HS-27A (cell line): ENCODE measurements at places on chromosomes 2 and 18.

- DNase-seq, result no peak
Observed at GRCh38 chr18:34838669-34839068, 128.6 kb downstream of the DTNA start.

DNA sequence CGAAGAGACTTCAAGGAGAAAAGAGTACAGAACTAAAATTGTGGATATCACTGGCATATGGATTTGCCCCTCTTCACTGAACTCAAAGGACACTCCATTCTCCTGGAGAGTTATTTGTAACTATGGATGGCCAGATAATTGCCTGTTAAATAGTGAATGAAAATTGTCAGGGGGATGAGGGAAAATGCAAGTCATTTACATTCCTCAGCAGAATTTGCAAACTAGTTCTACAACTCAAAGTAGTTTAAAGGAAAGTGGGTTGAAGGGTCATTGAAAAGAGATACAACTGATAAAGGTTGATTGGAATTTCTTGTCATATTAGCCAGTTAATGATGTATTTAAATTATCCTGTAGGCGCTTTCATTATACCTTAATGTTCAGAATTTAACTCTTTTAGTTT lies 266.5 kb upstream of the SPOPL start:
- DNase-seq, result no peak

DNA sequence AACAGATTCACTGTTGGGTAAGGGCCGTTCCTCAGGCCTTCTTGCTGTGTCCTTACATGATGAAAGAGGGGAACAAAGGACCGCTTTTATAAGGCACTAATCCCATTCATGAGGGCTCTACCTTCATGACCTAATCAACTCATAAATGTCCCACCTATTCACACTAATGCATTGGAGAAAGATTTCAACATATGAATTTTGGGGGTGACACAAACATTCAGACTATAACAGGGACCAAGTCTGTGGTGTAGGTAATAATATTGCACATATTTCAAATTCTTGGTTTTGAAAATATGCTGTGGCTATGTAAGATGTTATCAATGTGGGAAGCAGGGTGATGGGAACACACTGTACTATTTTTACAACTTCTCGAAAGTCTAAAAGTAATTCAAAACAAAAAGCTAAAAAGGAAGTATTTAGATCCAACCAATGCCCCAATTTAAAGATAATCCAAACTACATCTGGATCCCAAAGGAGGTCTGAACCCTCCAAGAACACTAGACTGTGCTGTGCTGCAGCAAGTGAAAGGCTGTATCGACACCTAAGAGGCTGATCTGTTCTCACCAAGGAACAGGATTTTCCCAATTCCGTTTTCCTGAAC lies 82.4 kb upstream of the TGIF1 start:
- DNase-seq, result peak; percentile 64

DNA sequence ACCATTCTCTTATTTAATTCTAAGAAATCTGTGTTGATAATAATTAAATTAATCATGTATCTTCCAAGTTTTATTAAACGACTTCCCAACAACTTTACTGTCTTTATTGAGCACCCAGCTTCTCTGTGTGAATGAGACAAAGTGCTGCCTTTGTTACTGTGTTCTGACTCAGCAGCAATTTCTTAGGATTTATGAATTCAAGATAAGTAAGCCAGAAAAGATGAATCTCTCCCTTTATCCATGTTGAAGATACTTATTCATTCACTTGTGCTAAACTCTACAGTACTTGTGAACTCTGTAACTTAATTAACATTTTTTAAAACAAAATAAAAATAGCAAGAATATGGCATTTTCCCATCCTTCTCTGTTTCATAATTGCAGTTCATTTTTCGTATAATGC lies 1403.3 kb upstream of the DDX18 start:
- DNase-seq, result no peak

DNA sequence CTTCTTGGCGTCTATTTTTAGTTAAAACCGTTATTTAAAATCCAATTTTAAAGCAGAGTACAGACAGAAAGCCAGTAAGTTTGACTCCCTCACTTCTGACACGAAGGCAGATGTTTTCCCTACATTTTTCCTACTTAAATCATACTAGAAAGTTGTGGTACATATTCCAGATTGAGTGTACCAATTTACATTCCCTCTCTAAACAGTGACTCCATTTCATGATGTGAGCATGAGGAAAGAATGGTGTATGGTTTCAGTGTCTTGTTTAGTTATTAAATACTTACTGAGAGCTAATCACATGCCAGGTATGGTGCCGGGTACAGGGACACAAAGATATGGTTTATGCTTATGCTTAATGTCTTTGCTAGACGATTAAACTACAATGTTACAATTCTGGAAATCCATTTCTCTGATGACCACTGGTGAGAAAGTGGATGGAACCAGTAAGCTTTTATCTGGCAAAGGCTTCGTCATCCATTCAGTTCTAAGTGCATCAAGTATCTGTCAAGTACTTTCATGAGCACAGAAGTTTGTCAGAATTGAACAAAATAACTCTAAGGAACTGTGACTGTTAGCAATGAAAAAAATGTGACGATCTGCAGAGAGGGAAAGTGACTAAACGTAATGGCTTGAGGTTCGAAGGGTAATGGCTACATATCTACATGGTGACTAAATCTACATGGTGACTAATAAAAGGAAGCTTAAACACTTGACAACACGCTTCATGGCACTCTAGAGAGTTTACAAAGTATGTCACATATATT lies 25.7 kb downstream of the MAP4K3 start:
- DNase-seq, result peak; percentile 80

- DNase-seq, result no peak
Observed at GRCh38 chr2:1676913-1677820, 67.1 kb downstream of the PXDN start.

DNA sequence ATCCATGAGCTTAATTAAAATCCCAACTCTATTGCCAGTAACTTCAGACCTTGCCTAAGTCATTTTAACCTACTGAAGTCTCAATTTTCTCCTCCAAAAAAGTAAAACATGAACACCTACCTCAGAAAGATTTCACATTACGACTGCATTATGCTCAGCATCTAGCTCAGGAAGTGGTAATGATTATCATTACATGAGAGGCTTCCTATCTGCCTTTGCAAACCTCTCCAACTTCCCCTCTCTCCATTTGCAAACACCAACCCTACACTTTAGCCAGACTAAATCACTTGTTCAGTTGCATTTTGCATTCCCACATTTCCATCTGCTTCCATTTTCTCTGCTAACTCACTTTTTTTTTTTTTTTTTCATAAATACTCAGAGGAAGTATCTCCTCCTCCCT lies 6.8 kb downstream of the SLC38A11 start:
- no peak for DNase-seq

GRCh38 chr2:172427990-172428831 lies 825 bp downstream of the ITGA6 start:
- DNase-seq, result no peak

GRCh38 chr2:40103590-40103989 lies 324.5 kb upstream of the THUMPD2 start:
- no peak for DNase-seq

- no peak for DNase-seq
Observed at GRCh38 chr2:149902081-149902480, 314.5 kb upstream of the MMADHC start.

- no peak for DNase-seq
Observed at GRCh38 chr18:54780285-54780861, 47.9 kb upstream of the RAB27B start.

- no peak for DNase-seq
Observed at GRCh38 chr2:112020561-112020960, 34.5 kb upstream of the TMEM87B start.

- peak; percentile 66 for DNase-seq
Observed at GRCh38 chr2:133812826-133813617, 244.8 kb upstream of the NCKAP5 start.

GRCh38 chr2:121617042-121617599 lies 32.1 kb downstream of the CLASP1 start:
- no peak for DNase-seq

- no peak for DNase-seq
Observed at GRCh38 chr18:55794288-55795052, 206.5 kb upstream of the TCF4 start.

DNA sequence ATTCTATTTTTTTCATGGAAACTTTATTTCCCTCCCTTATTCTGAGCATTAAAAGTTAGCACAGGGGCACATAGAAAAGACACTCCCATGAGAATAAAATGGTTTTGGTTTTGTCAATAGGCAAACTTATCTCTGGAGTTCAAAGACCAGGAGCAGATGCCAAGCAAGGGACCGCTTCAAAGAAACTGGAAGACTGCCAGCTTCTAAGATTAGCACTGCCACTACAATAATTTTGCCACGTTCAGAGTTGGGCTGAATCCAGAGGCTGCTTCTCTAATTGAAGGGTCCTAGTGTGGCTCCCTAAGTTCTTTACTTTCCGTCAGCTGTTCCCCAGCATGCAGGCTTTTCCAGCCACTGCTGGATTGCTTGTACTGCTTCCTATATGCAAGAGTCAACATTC lies 681.0 kb upstream of the GCFC2 start:
- no peak for DNase-seq

GRCh38 chr18:61883547-61883946 lies 9.3 kb downstream of the RNF152 start:
- no peak for DNase-seq

GRCh38 chr2:98866033-98866432 lies 70.0 kb downstream of the CRACDL start:
- no peak for DNase-seq

GRCh38 chr2:239047420-239047819 lies 199.5 kb downstream of the TWIST2 start:
- DNase-seq, result no peak

GRCh38 chr18:43671431-43671830 lies 394.1 kb upstream of the SYT4 start:
- no peak for DNase-seq

- no peak for DNase-seq
Observed at GRCh38 chr2:40556739-40557138, 104.8 kb upstream of the SLC8A1 start.

- DNase-seq, result no peak
Observed at GRCh38 chr2:239644011-239644410, 243.2 kb upstream of the HDAC4 start.

DNA sequence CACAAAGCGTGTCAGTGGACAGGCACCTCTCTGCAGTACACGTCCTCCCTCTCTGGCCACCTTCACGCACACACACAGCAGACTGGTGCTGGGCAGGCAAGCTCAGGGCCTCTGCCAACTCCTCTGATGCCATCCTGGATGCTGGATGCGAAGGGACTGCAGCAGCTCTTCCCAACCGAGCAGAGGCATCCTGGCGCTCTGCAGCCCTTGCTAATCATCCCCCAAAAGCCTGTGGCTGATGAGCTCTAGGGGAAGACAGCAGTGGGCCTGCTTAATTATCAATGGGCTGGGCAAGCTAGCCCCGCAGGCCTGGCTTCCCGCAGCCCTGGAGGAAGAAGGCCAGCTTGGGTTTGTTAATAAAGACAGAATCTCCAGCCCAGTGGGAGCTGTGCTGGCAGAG lies 71.3 kb upstream of the TEX51 start:
- no peak for DNase-seq

GRCh38 chr2:43946685-43947084 lies 49.1 kb downstream of the LRPPRC start:
- no peak for DNase-seq

DNA sequence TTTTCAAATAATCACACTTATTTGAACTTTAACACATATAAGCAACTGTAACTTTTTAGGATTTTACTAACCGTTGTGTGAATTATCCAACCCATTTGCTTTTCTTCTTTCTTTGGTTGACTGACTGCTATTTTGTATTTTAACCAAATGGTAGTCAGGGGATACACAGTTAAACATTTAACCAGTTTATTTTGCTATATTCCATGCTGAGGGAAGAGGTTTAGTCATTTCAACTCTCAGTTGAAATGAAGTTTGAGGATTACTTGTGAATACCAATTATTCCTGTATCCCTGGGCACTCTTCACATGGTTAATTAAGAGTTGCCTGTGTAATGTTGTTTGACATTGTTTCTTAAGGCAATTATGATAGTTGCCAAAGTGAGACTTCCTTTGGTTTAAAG lies 1.9 kb downstream of the SPAG16 start:
- DNase-seq, result no peak

GRCh38 chr2:149562324-149562723 lies 25.3 kb downstream of the MMADHC start:
- no peak for DNase-seq

DNA sequence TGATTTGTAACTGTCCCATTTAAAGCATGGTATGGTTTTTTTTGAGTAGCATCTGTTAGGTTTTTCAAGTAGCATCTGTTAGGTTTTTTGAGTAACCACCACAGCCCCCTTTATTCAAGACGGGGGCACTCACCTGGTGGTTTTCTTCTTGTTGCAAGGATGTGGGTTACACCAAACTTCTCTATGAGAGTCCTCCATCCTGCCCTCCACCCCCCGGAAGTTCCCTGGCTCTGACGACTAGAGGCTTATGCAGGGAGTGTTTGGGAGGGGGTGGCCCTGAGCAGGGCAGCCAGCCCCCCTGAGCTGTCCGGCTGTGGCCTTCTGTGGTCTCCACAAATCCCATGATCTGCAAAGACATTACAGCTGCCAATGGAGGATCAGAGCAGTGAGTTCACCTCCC lies 39.3 kb downstream of the MTCL1 start:
- DNase-seq, result no peak

DNA sequence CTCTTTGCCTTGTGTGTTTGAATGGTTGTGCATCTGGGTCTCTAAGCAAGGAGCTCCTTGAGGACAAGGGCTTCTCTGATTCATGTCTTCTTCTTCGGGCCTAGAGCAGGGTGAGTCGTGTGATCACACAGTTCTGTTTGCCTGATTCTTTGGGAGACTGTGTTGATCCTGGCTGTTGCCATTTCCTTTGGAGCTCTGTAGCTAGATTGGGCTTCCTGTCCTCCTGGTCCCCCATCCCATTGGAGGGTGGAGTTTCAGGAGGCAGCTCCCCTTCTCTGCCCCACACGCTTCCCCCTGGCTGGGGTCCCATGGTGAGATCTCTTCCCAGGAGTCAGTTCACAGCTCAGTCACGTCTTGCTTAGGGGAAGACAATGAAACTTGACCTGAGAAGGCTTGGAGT lies 92.8 kb downstream of the TRIB2 start:
- no peak for DNase-seq

GRCh38 chr2:3079959-3080948 lies 297.4 kb downstream of the EIPR1 start:
- no peak for DNase-seq

DNA sequence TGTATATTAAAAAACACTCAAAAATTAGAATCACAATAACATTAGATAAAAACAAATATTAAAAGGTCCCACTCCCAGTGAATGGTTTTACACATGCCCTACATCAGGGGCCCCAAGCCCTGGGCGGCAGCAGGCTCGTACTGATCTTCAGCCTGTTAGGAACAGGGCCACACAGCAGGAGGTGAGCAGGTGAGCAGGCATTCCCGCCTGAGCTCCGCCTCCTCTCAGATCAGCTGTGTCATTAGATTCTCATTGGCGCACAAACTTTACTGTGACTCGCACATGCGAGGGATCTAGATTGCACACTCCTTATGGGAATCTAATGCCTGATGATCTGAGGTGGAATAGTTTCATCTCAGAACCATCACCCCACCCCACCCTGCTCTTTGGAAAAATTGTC lies 74.2 kb downstream of the MBD2 start:
- no peak for DNase-seq

- no peak for DNase-seq
Observed at GRCh38 chr2:212897296-212897695, 254.1 kb downstream of the IKZF2 start.

GRCh38 chr18:12279781-12280531 lies 25.8 kb downstream of the CIDEA start:
- DNase-seq, result no peak

GRCh38 chr2:45734336-45734735 lies 82.9 kb downstream of the PRKCE start:
- no peak for DNase-seq
